ENCODE measurements at places on chromosomes 7 and 10.

- DNase-seq = no peak
These were observed 147.9 kb downstream of the PPP1R9A start for GRCh38 chr7:95055295-95055694.

- no peak for DNase-seq
These were observed 47.1 kb upstream of the WASL start for GRCh38 chr7:123795917-123796316.

GRCh38 chr10:81870472-81870871, 4.5 kb upstream of the NRG3 start:
- no peak for DNase-seq

DNA sequence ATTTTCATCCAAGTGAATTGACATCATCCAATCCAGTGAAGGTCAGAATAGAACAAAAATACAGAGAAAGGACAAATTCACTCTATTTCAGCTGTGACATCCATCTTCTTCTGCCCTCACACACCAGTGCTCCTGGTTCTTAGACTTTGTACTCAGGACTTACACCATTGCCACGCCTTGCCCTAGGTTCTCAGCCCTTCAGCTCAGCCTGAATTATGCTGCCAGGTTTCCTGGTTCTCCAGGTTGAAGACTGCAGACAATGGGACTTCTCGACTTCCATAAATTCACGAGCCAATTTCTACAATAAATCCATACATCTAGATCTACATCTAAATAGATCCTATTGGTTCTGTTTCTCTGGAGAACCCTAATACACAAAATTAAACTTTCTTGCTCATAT, 181.2 kb upstream of the KCND2 start:
- no peak for DNase-seq
